ENCODE measurements at places on chromosomes 16 and 17.
A peak's percentile ranks its signal among the peaks of the same experiment; 100 is the strongest.

GRCh38 chr17:12994341-12995074 is 23.3 kb downstream of the ELAC2 start:
- DNase-seq = no peak

GRCh38 chr16:76386784-76387183 is 109.6 kb downstream of the CNTNAP4 start:
- DNase-seq = no peak

DNA sequence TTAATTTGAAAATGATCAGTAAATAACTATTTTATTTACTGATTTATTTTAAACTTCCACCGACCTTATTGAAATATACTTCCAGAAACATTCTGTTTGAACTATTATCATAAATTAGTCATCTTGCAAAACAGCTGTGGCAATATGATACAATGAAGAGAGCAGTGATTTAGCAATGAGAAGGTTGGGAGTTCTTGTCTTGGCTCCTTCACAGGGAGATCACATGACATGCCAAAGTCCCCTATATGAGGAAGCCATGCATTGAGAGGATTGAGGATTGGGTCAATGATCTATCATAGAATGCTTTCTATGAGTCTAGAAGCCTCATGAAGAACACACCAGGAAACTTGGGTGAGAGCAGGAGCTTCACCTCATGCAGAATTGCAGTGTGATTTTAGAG is 222.7 kb downstream of the LGALS9B start:
- no peak for DNase-seq

- no peak for DNase-seq
Measured at GRCh38 chr16:10519929-10520868, 60.2 kb downstream of the EMP2 start.

GRCh38 chr17:48439875-48440505 is 10.0 kb upstream of the SKAP1 start:
- DNase-seq = no peak

DNA sequence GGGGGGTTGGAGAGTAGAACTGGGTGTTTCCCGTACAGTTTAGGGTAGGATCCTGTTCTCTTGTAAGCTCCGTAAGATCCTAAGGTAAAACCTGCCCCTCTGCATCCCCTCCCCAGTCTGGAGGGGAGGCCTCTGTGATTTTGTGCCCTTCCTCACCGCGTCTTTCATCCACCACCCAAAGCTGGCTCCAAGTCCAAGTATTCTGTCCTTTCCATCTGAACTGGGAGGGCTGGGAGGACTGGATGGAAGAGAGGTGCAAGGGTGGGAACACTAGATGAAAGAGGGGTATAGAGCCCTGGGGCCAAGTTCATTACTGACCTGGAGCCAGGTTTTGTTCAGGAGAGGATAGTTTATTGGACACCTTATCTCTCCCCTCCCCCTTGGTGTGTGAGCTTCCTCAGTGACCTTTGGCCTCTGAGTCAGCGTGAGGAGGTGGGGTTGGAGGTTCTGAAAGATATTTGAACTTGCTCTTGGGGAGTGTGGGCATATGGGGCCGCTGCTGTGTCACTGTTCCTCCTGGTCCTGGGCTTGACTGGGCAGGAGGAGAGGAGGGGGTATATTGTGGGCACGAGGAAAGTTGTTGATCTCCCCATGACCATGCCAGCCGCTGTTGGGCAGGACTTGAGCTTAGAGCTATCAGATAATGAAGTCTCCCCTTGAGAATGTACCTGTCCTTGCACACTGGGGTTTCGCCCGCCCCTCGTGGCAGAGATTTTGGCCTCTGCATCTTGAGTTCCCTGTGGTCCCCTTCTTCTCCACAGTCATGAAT is 1.6 kb downstream of the LASP1 start:
- no peak for DNase-seq

GRCh38 chr17:42025936-42026335 is 6.0 kb downstream of the NKIRAS2 start:
- DNase-seq = no peak

DNA sequence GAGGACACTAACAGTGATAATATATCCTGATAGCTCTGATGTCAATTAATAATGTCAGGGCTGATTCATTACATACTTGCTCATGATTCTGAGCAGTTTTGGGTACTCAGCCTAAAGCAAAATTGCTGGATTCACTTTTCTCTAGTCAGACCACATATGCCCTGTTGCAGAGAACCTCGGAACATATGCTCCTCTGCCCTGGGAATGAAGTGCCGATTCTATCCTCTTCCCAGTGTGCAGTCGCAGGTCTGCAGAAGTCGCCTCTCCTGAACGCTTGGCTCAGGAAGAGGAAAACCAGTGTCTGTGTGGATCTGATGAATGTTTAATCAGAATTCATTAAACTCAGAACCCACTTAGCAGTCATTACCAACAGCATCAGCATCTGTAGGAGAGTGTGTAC is 34.5 kb downstream of the ABCC12 start:
- DNase-seq = no peak

DNA sequence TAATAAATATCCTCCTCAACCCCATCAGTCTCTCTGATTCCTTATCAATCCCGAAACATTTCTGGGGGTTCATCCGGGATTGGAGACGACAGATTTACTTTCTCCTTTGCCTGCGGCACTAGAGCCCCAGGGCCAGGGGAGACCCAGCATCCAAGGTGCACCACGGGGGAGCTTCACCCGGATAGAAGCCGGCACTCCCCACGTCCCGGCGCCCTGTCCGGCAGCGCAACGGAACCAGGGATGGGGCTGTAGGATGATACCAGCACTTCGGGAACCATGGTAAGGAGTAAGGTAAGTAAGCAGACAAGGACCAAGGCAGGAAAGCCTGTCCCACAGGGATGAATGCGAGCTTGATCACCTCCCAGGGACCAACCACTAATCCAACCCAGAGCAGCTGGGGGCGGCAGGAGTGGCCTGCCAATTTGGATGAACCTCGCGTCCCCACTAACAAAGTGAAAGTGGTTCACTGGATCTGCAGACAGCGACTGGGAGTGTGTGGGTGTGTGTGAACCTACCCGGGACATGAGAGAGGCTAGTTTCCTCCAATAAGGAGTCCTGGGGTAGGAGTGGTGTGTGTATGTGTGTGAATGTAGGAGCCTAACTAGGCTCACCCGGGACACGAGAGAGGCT is 11.9 kb downstream of the POLR3K start:
- DNase-seq = no peak

GRCh38 chr17:8466456-8466855 is 30.8 kb downstream of the NDEL1 start:
- no peak for DNase-seq

GRCh38 chr17:39951924-39952679 is 10.7 kb upstream of the GSDMA start:
- DNase-seq = no peak

DNA sequence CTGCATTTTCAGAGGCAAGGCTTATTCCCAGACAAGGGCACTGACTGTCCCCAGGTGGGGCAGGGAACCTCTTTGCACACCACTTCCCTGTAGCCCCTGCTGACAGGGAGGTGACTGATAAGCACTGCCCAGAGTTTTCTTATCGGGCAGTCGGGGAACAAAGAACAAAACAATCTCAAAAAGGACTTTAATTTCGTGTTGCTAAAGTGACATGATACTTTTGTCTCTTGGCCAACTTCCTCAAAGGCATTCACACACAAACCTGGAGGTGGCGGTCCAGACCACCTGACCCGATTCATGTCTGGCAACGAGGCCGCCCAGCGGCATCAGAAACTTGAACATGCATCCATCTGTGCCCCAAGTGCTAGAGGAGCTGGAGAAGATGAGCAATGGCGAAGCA is 28.9 kb downstream of the ZDHHC7 start:
- no peak for DNase-seq

- DNase-seq = no peak
Measured at GRCh38 chr16:27646806-27647205, 96.9 kb downstream of the KATNIP start.

DNA sequence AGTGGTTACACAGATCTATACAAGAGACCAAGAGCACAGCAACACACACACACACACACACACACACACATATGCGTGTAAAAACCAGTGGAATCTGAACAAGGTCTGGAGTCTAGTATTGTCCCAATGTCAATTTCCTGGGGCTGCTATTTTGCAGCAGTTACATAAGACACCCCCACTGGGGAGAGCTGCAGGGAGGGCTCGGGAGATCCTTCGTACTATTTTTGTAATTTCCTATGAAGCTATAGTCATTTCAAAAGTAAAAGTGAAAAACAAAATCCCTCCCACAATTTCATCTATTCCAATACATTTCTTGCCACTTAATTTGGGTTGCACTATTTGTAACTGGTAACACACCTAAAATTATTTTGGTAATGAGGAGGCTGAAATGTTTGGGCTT is 68.5 kb downstream of the C16orf95 start:
- DNase-seq = no peak

DNA sequence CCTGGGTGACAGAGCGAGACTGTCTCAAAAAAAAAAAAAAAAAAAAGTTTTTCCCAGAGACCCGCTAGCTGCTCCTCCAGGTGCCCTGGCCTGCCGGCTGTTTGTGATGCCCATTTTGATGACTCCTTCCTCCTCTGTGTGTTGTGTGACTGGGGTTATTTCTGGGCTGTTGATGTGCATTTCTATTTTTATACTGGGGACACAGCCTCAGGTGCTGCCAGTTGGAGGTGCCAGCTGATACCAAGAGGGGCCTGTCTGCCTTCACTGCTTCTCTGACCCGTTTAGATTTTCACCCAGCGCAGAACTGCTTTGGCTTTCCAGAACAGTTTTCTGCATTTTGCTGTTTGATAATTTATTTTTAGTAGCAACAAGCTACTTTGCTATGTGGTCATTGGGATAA is 6.7 kb downstream of the PLA2G15 start:
- no peak for DNase-seq

- DNase-seq = no peak
Measured at GRCh38 chr16:55687802-55688201, 32.0 kb downstream of the SLC6A2 start.

DNA sequence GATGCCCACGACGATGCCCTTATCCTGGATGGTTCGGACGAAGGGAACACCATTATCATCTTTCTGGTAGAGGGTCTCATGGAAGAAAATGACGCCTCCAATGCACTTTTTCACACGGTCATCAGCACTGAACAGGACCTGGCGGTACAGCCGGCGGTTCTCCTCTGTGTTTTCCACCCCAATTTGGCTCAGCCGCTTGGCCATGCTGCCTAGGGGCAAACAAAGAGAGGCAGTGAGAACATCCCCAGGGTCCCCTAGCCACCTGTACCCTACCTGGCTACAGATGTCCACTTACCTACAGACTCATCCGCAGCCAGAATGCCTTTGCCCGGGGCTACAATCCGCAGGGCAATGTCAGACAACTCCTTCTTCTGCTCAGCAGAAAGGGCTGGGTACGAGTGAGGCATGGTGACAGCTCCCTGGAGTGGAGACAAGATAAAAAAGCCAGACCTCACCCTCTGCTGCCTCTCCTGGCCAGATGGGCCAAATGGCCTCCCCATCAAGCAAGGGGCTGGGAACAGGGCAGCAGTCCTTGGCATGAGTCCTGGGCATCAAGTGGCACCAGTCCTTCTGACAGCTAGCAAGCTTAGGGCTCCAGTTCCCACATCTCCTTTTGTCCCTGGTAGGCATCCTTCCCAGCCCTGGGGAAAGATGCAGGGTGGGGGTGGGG is 1.4 kb downstream of the ALDOC start:
- DNase-seq = no peak

GRCh38 chr17:63699638-63700527 is at the start of gene LIMD2:
Gene LIMD2, minus strand, starts transcription at chr17:63700125. Its CDS starts 827 bp downstream, at chr17:63699298.
- no peak for DNase-seq

DNA sequence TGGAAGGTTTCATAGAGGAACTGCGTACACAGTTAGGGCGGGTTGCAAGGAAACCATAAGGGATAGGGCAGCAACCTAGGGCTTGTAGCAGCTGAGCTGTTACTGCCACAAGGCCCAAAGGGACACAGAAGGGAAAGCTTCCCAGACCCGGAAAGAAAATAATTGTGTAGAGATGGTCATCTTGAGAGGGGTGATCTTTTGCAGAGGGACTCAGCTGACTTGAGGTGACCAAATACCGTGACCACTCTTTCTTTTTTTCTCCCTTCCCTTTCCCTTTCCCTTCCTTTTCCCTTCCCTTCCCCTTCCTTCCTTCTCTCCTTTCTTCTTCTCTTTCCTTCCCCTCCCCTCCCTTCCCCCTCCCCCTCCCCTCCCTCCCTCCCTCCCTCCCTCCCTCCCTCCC is 8.5 kb upstream of the CREBBP start:
- DNase-seq = no peak

GRCh38 chr16:66662445-66663194 is 33.9 kb downstream of the CMTM4 start:
- no peak for DNase-seq

DNA sequence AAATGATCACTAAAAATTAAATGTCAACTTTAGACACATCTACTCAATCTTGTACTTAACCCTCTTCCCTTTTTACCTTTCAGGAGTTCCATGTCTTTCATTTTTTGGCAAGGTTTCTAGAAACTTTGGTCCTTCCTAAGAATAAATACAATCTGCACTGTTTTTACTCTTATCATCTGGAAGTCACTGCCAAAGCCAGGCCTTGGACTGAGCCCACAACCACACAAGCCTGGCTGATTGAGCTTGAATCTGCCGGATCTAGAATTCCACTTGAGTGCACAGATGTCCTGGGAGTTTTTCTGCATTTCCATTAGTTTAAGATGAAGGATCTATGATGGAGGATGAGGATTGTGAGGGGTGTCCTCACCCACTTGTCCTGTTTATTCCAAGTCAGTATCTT is 126.1 kb downstream of the VPS53 start:
- DNase-seq = no peak

DNA sequence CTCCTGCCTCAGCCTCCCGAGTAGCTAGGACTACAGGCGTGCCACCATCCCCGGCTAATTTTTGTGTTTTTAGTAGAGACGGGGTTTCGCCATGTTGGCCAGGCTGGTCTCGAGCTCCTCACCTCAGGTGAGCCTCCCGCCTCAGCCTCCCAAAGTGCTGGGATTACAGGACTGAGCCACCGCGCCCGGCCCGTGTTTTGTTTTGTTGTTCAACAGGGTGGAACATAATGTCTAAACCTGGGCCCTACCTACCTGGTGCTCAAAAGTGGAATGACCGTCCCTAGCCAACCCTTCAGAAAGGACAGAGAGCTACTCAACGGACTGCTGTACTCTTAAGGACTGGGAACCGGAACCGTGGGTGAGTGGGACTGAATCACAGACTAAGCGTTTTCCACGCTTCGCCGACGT is 772 bp upstream of the KIF22 start:
- no peak for DNase-seq

DNA sequence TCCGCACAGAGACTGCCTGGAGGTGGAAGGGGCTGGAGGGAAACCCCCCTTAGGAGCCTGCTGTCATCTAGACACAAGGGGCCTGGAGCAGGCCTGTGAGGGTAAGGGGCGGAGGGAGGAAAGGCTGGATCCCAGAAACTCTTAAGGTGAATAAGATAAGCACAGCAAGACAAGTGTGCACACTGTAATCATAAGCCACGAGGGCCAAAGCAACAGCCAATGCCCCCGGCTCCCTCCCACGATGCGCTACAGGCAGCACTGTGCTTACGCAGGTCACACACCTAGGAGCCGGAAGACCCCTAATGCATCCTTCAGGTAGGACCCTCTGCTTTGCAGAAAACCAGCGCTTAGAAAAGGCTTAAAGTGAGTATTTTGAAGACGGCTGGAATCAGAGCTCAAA is 24.6 kb downstream of the ZFHX3 start:
- DNase-seq = no peak

- DNase-seq = peak; percentile 58
Measured at GRCh38 chr16:68704232-68704867, 32.7 kb upstream of the CDH1 start.
